Right kidney (tissue), 9 donors: ENCODE measurements at places on chromosomes 2 and 18.

GRCh38 chr2:19355931-19356544 lies 2.4 kb downstream of the OSR1 start:
- peak; percentile 64 for DNase-seq

GRCh38 chr2:85170938-85171475 lies 37.8 kb downstream of the TCF7L1 start:
- DNase-seq = no peak

GRCh38 chr2:36059691-36060090 lies 295.9 kb upstream of the CRIM1 start:
- DNase-seq = no peak

- DNase-seq = no peak
These were observed 106.4 kb downstream of the BCL2L11 start for GRCh38 chr2:111226876-111227700.

GRCh38 chr2:200336980-200337615 lies 30.6 kb downstream of the SPATS2L start:
- DNase-seq = no peak

DNA sequence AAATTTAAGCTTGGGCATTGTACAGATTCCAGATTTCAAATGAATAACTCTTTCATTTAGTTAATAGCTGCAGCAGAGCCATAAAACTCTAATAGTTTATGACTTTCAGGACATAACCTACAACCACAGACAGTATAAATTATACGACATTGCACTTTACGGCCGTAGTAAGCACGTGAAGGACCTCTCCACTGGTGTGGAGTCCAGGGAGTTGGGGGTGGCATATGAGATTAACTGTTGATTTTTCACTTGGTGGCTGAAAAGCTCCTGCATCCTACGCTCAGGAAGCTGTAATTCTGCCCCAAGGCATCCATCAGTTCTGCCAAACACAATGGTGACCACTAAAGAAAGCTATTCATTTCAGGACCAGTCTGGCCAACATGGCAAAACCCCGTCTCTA lies 376.2 kb downstream of the SOX11 start:
- no peak for DNase-seq

GRCh38 chr2:50449306-50449705 lies 582.6 kb downstream of the NRXN1 start:
- DNase-seq = no peak

DNA sequence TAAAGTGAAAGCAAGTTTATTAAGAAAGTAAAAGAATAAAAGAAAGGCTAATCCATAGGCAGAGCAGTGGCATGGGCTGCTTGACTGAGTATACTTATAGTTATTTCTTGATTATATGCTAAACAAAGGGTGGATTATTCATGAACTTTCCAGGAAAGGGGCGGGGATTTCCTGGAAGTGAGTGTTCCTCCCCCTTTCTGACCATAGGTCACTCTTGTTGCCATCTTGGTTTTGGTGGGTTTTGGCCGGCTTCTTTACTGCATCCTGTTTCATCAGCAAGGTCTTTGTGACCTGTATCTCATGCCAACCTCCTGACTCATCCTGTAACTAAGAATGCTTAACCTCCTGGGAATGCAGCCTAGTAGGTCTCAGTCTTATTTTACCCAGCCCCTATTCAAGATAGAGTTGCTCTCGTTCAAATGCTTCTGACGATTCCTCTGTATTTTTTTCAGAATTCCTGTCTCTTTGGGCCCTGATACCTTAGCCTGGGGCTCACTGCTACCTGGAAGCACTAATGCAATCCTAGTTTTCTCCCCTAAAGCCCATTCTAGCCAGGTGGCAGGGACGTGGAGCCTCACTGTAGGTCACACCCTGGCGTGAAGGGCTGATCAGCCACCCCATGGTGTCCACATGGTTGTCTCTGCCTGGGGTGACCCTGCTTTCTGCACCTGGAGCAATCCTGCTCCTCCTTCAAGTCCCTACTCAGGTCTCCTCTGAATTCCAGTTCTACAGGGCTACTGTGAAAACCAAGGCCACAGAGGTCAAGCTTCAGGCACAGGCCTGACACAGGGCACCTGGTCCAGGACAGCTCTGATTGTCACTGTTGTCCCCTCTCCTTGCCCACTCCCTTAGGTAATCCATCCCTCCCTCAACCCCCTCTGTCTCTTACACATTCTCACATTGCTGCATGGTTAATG lies 6.0 kb upstream of the SLC35F6 start:
- no peak for DNase-seq

GRCh38 chr2:60984720-60985119 lies 32.8 kb upstream of the PEX13 start:
- no peak for DNase-seq

GRCh38 chr2:72562451-72563153 lies 263.2 kb downstream of the EXOC6B start:
- DNase-seq = no peak
